ENCODE measurements at places on chromosomes 7 and 10.

- DNase-seq = no peak
These were observed 120.8 kb downstream of the TNS3 start for GRCh38 chr7:47461161-47461560.

- DNase-seq = no peak
These were observed 13.6 kb upstream of the PDGFA start for GRCh38 chr7:533266-533665.

- no peak for DNase-seq
These were observed 987.9 kb downstream of the KCNMA1 start for GRCh38 chr10:76649723-76650127.

DNA sequence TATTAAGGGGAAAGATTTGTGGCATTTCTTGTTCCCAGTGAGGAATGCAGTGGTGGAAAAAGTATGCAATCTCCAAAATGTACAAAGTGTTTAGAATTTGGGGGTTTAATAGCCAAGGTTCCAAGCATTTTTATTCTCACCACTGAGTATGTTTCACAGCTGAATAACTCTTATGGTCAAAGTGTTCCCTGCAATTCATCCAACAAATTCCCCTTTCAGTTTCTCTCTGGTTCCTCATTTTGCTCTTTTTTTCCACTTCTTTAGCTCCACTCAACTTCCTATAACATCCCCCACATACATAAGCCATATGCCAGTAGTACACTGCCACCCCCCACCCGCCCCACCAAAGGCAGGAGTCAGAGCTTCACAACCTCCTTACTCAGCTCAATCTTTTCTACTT lies 4.6 kb downstream of the HECW1 start:
- DNase-seq = no peak

DNA sequence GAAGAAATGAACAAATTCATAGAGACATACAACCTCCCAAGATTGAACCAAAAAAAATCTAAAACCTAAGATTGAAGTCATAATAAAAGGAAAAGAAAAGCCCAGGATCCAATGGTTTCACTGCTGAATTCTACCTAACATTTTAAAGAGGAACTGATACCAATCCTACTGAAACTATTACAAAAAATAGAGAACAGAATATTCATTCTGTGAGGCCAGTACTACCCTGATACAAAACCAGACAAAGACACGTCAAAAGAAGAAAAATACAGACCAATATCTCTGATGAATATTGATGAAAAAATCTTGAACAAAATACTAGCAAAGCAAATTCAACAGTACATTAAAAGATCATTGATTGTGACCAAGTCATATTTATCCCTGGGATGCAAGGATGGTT lies 128.5 kb upstream of the STEAP1 start:
- DNase-seq = no peak

DNA sequence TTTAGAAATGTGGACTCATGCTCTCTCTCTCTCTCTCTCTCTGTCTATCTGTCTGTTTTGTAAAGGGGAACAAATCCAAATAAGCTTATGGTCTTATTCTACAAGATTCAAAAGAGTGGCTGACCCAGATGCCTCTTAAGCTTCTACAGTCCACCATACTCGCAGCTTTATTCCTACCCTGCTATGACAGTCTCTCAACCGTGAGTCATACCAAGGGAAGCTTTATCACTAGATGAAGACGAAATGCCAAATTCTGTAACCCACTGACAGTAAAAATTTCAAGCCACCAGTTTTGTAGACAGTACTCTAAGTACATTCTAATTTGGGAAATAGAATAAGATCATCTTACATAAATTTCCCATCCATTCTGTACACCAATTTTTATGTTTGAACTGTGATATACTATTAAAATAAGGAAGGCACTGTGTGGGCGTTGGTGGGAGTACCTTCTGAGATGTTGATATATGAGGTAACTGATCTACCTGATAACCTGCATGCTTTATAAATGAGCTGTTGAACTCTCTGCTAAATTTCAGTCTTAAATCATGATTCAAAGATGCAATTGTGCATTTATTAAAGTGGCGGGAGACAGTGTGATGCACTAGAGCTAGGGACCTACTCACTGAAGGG lies 153.2 kb downstream of the KLF6 start:
- no peak for DNase-seq

All from kidney (tissue), 22 donors.